ENCODE measurements at places on chromosomes 7 and 10.

GRCh38 chr7:74482629-74483401 is 29.1 kb downstream of the GTF2IRD1 start:
- DNase-seq = no peak

DNA sequence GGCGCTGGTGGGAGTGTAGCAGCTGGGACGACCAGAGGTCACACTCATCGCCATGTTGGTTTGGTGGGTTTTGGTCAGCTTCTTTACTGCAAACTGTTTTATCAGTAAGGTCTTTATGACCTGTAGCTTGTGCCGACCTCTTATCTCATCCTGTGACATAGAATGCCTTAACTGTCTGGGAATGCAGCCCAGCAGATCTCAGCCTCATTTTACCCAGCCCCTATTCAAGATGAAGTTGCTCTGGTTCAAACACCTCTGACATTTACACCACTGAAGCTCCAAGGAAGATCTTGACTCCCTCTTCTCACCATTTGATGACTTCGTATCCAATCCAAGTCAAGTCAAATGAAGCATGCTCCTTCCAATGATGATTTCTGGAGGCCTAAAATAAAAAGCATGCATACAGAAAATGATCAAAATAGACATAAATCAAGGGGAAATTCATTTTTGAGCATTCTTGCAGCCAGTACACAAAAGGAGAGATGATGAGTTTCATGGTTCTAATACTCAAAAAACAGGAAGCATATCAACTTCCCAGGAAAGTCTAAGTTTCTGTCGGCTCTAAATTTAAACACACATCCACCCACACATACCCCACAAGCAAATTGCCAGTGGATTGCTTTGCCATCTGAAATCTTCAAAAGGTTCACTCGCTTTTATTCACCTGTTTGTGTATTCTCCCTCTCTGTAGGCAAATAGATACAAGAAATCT is 2.4 kb upstream of the PSMG3 start:
- DNase-seq = no peak

GRCh38 chr7:34851431-34851830 is 185.9 kb downstream of the DPY19L1 start:
- DNase-seq = no peak

DNA sequence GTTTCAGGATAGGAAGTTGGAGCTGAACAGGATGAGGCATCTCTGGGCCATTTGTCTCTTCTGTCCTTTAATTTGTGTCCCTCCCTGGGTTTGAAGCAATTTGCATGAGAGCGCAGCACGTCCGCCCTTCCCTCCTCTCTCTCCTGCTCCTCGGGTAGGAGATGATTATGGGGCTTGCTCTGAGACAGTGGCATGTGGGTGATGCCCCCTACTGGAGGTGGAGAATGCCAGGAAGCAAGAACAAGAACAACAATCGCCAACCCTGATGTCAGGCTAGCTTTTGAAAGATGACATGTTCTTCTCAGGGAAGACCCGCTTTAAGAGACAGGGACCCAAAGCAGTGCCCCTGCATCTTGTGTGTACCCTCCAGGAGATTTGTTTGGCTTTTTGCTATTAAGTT is 63.9 kb upstream of the LOXL4 start:
- no peak for DNase-seq

DNA sequence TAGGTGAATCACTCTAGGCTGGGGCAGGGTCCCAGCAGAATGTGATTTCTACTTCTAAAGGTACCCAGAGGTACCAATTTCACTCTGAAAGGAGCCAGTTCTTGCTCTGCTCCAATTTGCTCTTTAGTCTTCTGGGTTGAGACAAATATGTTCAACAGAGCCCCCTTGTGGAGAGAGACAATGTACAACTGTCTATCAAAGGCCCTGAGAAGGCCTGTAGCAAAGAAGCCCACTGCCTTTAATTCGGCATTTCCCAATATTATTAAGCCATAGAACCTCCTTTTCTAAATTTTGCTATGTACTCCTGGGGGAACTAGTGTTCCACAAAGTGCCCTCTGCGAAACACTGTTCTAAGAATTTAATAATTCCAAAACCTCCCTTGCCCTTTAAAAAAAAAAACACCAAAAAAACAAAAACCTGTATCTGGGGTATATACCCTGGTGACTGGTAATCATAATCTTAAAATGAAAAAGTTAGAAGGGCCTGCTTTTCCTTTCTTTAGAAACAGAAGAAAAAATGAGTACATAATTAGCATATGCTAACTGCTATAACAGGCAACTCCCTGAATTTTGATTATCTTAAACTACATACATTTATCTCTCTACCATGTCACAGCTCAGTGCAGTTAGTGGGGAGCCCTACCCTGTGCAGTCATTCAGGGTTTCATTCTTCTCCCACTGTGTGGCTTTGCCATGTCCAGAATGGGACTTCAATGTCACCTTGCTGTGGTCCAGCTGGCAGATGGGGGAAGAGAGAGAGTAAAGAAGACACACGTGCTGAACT is 160.9 kb upstream of the BMPER start:
- no peak for DNase-seq

GRCh38 chr7:73681031-73681430 is 2.2 kb downstream of the DNAJC30 start:
- no peak for DNase-seq

DNA sequence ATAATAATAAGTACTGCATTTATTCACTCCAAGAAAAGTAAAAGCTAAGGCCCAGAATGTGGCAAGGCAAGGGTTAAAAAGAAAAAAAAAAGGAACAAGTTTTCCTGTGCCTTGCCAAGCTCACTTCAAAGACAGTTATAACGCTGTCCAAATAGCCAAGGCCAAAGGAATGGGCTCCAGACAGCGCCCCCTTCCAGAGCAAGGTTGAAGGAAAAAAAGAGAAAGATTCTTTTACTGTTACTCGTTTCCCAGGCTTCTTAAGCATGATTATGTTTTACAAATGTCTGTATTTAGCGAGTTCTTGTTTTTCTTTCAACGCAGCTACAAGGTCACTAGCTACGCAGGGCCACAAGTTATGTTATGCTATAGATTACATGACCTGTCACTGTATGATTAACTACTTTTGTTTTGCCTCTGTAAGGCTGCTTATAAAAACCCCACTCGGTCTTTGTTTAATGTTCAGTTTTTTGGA is 9.1 kb upstream of the EIF4H start:
- no peak for DNase-seq

DNA sequence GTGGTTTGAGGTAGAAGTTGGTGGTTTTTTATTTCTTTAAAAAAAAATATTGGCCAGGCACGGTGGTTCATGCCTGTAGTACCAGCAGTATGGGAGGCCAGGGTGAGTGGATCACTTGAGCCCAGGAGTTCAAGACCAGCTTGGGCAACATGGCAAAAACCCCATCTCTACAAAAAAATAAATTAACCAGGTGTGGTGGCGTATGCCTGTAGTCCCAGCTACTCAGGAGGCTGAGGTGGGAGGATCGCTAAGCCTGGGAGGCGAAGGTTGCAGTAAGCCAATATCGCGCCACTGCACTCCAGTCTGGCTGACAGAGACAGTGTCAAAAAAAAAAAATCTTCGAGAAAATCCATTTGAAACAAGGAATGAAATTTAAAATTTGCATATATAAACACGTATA is 1.1 kb downstream of the IL2RA start:
- no peak for DNase-seq
